Fibroblast of villous mesenchyme (primary cell): ENCODE measurements at places on chromosomes 16 and 17.

DNA sequence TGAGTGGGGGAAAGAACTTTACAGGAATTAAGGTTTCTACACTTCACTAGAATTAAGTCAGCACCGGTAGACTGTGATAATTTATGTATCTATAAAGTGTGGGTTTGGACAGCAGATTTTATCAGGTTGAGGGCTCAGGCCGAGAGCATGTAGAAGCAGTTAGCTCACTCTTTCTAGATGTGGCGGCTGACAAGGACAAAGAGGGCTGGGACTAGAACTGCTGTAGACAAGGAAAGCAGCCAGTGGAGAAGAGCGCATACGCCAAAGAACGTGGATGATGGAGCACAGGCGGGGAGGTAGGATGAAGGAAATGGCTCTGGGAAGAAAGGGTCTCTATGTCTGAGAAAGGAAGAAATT is 504 bp upstream of the GOSR1 start:
- DNase-seq, result no peak

DNA sequence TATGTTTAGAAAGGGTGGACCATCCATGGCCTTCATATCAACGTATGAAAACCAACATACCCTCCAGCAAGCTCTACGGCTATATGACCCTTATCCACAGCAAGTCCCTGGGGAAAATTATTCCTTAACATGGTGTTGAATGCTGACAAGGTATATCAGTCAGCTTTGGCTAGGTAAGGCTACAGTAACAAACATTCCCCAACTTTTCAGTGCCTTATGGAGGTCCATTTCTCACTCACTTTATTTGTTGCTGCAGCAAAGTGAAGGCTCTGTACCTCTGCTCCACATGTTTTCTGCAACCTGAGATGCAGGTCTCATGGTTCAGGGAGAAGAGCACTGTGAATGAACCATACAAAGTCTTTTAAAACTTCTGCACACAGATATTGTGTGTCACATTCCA is 83.8 kb upstream of the TOX3 start:
- no peak for DNase-seq

- DNase-seq, result no peak
Observed at GRCh38 chr16:81780350-81780749, 1.3 kb downstream of the PLCG2 start.

DNA sequence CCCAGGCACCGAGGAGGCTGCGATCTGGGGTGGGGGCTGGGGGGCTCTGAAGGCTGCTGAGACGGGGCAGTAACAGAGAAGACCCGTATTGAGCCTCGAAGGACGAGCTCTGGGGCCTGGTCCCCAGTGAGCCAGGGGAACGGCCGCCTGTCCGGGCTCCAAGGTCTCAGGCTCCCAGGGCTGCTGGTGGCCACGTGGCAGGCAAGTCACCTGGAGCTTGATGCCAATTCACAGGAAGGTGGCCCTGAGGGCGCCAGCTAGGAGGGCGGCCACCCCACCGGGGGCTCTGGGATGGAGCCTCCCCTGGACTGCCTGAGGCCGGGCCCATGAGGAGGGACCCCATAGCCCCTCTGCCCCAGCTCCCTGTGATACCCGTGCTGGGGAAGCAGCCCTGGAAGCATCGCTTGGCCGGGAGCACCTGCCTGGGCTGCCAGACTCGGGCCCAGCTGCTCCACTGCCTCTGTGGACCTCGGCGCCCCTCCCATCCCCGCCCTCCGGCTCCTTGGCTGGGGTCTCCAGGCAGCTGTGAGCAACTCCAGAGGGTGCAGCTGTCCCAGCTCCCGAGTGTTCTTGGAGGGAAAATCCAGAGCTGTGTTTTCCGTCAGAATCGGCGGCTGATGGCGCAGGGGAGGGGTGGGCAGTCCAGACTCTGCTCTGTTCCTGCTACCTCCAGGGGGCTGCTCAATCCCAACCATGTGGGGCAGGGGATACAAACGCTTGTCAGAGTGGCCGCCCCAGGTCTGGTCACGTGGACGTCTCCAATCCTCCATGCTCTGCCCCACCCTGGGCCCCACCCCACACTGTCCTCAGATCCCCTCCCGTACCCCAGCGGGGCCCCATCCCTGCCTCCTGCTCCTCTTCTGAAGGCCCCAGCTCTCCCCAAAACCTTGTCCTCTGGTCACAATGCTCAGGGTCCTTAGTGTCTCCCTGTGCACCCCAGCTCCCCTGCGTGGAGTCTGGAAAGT is 67.2 kb upstream of the GNG13 start:
- DNase-seq, result no peak

DNA sequence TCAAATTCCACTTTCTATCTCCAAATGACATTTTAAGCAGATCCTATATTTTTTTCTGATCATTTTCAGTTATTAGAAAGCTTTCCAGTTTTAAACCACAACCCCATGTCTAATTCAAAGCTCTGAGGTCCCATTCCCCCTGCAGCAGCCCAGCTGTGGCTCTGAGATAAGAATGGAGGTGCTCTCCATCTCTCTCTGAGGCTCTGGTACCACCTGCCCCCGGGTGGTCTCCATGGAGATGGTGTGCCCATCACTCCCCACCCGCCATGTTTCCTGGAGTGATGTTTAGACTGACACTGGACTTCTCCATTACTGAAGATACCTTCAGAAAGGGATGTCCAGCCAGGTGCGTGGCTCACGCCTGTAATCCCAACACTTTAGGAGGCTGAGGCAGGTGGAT is 68.1 kb upstream of the SEC14L1 start:
- DNase-seq, result no peak

DNA sequence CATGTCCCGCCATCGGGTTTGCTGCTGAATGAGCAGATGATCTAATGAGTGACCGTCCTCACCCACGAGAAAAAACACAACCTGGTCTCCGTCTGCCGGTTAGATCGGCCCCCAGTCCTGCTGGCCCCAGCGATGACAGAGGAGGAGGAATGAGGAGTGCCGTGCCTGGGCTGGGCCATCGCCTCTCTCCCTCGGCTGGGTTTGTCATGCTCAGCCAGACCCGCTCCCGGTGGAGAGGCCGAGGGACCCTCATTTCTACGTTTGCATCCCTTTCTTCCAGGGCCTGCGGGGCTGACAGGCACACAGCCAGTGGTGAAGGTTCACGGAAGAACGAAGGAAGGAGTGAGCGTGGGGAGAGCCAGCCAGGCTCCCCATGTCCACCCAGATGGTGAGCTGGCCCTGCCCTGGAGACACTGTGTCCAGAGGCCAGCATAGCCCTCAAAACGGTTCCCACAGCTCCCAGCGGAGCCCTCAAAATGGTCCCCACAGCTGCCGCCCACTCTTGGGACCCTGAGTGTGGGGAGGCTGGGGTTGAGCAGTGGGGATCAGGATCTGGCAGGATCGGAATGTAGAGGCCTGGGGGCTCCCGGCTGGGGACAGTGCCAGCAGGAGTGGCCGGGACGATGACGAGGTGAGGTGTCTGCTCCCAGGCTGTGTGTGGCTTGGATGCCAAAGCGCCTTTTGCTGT is 23.9 kb downstream of the CBFA2T3 start:
- DNase-seq, result no peak

DNA sequence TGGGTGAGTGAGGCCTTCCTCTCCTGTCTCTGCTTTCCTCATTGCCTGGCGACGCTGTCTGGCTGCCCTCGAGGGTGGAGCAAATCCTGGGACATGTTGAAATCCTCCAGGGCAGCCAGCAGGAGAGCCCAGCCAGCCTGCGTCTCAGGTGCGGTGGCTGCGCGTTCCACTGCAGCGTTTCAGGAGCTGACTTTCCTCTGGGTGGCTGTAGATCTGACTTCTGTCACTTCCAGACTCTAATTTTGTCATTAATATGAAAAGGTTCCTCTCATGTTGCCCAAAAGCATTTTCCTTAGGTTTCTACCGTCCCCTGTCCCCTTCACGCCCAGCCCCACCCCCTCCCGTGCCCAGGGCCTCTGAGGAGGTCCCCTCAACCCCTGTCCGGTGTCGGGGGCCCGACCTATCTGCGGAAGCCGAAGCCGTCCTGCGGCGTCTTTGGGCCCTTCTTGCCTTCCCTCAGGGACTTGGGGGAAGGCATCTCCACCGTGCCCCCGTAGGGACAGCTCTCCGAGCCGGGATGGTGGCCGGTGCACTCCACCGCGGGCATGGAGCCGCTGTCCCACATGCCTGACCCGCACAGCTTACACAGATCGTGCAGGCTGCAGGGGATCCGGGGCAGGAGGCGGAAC is 95.1 kb downstream of the TBC1D16 start:
- DNase-seq, result no peak

- DNase-seq, result no peak
Observed at GRCh38 chr17:38751144-38751807, 1.3 kb upstream of the PSMB3 start.

DNA sequence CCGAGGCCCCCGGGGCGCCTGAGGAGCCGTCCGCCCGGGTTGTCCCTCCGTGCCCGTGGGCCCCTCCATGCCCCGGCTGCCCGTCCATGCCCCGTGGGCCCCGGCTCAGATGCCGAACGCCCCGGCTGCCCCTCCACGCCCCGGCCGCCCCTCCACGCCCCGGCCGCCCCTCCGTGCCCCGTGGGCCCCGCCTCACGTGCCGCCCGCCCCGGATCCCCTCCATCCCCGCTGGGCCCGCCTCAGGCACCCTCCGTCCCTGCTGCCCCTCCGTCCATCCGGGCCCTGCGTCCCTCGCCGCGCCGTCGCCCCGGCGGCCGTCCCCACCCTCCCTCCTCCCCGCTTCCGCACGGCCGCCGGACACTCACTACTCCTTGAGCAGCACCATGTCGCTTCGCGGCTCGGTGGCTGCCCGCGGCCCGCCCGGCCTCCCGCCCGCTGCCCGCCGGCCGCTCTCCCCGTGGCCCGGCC is 382 bp downstream of the PITPNA start:
- peak; percentile 46 for DNase-seq

GRCh38 chr16:16175296-16175695 is 48.0 kb downstream of the ABCC6 start:
- no peak for DNase-seq

DNA sequence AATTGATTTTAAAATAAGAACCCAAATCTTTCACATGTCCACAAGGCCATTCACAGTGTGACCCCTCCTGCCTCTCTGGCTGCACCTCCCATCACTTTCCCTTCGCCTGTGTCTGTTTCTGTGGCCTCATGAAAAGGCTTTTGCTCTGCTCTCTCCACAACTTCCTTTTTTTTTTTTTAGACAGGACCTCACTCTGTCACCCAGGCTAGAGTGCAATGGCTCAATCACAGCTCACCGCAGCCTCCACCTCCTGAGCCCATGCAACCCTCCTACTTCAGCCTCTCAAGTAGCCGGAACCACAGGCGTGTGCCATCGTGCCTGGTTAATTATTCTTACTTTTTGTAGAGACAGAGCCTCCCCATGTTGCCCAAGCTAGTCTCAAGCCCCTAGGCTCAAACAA is 197.1 kb downstream of the ABCC12 start:
- DNase-seq, result no peak

DNA sequence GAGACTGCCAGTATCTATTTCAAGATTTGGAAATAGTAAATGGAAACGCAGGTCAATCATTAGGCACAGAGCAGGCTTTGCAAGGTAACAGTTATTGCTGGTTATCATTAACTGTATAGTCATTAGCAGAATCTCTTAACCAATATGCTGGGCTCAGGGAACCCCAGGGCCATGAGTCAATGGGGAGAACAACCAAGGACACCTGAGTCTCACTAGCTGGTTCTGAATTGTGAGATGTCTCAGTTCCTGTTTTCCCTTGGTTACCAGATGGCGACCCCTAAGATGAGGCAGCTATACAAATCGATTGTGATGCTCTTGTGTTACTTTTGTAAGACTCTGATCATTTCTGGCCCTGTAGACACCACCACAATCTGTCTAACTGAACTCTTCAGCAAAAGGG is 385.3 kb downstream of the HAPSTR1 start:
- DNase-seq, result no peak

GRCh38 chr16:30088832-30089624 is 2.7 kb downstream of the TBX6 start:
- no peak for DNase-seq

- DNase-seq, result no peak
Observed at GRCh38 chr17:39973496-39973895, 7.1 kb upstream of the PSMD3 start.

DNA sequence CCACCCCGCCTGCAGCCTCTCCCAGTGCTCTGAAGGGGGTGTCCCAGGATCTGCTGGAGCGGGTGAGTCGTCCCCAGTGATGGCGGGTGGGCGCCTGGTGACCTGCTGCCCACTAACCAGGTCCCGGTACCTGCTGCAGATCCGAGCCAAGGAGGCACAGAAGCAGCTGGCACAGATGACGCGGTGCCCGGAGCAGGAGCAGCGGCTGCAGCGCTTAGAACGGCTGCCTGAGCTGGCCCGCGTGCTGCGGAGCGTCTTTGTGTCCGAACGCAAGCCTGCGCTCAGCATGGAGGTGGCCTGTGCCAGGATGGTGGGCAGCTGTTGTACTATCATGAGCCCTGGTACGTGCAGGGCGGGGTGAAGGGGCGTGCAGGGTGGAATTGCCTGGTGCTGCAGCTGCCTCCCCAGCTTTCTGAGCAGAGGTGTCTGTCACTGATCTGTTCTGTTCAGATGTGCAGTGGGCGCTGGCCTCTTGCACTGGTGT is 3.6 kb downstream of the CDT1 start:
- DNase-seq, result no peak

GRCh38 chr16:28091656-28092055 is 28.1 kb upstream of the GSG1L start:
- no peak for DNase-seq

DNA sequence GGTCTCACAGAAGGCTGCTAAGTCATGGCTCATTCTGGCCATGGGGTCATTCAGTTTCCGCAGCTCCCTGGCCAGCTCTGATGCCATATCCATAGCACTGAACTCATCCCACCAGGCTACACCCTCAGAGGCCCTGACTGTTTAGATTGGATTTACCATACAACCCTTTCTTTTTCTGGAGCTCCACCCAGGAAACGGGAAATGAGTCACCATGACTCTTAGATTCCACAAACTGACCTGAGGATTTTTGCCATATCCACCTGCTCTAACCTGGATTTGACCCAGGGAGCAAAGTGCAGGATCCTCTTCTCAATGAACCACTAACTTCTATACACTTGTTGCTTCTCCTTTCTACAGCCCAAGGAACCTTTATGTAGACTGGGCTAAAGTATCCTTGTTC is 20.3 kb upstream of the CALB2 start:
- DNase-seq, result no peak

- DNase-seq, result peak; percentile 63
Observed at GRCh38 chr17:74744714-74745547, 3.5 kb upstream of the NHERF1 start.

GRCh38 chr17:43406676-43407645 is 8.2 kb downstream of the ARL4D start:
- peak; percentile 84 for DNase-seq

DNA sequence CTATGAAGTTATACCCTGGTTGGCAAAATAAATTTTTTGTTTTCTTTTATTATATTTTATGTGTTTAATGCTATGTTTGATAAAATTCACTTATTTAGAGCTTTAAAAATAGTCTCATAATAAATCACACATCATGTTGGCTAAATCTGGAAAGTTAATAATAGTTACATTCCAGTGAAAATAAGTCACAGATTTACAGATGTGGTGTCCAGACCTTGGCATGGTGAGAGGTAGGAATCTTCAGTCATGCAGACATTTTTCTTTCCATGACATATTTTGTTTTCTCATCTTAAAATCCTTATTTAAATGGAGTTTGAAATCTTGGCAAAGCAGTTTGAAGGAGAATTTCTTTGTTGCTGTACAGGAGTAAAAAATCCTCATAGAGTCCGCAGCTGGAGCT is 48.1 kb upstream of the GOSR1 start:
- DNase-seq, result peak; percentile 37

- DNase-seq, result peak; percentile 92
Observed at GRCh38 chr16:84774810-84775209, 45.0 kb upstream of the CRISPLD2 start.
